ENCODE measurements at places on chromosomes 3 and 15.

DNA sequence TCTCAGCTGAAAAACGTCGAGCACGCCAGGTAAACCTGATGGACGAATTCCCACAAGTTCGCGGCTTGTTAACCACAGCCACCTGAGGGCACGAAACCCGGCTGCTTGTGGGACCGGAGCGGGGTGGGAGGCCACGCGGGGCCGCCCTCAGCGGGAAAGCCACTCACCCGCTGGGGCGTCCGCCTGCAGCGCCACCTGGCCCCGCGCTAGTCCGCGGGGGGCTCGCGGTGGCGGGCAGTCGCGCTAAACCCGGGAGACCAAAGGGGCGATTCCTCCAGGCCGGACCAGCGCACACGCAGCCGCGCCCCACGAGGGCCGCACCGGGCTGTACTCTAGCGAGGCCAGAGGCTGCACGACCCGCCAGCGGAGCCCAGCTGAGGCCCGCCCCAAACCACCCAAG is 15.7 kb upstream of the CFAP161 start:
- DNase-seq: no peak

- no peak for DNase-seq
Observed at GRCh38 chr3:153138276-153139210, 23.5 kb upstream of the RAP2B start.

DNA sequence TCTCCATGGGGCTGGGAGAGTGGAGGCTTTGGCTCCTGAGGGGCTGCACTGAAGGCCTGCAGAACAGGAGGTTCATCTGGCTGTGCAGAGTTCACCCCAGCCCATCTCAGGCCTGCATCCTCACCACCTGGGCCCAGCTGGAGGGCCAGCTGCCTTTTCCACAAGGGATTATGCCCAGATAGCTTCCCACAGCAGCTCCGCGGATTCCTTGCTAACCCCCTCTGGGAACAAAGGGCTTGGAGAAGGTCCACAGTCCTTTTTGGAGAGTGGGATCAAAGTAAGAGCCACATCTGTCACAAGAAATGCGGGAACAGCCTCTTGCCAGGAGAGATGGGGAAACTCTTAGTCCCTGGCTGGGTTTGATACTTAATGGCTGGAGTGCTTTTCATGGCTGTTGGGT is 164.7 kb upstream of the RGMA start:
- DNase-seq: no peak

GRCh38 chr3:49277383-49277775 is 347 bp upstream of the C3orf62 start:
- no peak for DNase-seq

- no peak for DNase-seq
Observed at GRCh38 chr3:140529096-140529495, 148.8 kb upstream of the TRIM42 start.

DNA sequence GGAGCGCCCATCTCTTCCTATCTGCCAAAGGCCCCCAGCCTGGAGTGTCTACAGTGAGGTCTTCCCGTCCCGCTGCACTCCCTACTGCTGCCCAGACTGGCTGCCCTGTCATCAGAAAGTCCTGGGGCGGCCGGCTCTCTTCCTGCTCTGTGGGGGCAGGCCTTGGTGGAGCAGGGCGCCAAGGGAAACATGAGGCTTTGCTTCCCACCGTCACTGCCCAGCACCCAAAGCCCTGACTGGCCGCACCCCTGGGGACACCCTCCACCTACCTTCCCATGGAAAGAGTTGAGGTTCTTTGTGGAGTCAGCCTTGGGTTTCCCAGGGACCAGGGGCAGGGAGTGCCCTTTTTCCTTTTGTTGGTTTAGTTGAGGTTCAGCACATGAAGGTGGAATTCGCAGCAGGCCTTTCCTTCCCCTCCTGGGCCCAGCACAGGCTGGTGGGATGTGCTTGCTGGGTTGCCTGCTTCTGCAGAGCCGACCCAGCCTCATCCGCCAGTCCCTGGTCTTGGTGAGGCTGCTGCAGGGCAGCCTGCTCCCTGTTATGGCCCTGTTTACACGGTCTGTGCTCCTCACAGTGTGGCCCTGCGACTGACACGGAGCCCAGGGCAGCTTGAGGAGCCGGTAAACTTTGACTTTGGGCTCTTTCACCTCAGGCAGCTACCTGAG is 51.8 kb upstream of the PLXNA1 start:
- no peak for DNase-seq

- no peak for DNase-seq
Observed at GRCh38 chr3:122077293-122078234, 22.4 kb downstream of the CD86 start.

GRCh38 chr3:76958274-76958673 is 81.6 kb upstream of the ROBO2 start:
- DNase-seq: no peak

GRCh38 chr15:43118286-43118685 is 12.4 kb upstream of the UBR1 start:
- no peak for DNase-seq

GRCh38 chr3:129557548-129557894 is 14.5 kb downstream of the H1-8 start:
- DNase-seq: no peak

- no peak for DNase-seq
Observed at GRCh38 chr15:65558336-65558735, 28.1 kb downstream of the HACD3 start.

- no peak for DNase-seq
Observed at GRCh38 chr3:121705541-121705940, 44.0 kb downstream of the GOLGB1 start.

GRCh38 chr3:1506090-1506489 is 413.3 kb downstream of the CNTN6 start:
- no peak for DNase-seq

GRCh38 chr3:177611752-177612334 is 414.6 kb upstream of the TBL1XR1 start:
- no peak for DNase-seq

DNA sequence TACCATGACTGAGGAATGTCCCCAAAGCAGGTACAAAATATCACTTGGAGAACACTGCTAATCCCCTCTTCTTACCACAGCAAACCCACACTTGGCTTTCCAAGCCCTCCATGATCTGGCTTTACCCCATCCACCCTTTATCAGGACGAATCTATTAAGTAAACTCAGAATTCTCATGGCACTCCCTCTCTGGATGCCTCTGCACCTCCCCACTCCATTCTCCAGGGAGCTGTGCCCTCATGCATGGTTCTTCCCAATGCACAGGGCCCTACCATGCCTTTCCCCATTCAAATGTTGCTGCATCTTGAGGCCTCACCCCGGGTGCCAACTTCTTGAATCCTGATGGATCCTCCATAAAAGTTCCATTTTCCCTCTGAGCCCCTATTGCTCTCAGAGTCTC is 2.3 kb downstream of the LYZL4 start:
- no peak for DNase-seq

DNA sequence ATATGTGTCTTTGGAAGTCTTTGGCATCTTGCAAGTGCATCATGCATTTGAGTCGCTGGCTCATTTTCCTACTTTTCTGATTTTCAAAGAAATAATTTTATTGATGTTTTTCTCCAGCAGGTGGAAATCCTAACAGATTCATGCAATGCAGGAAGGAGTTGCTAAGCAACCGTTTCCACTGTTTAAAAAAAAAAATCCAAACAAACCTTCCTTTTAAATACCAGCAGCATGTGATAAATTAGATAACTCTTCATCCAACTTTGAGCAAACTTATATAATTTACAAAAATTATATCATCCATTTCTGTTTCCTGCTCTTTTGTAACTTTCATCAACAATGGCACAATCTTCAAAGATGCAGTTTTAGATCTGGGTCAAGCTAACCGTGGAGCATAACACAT is 364.1 kb downstream of the MFSD1 start:
- no peak for DNase-seq

- no peak for DNase-seq
Observed at GRCh38 chr15:100987143-100987542, 68.0 kb downstream of the LRRK1 start.

GRCh38 chr3:22843854-22844253 is 359.3 kb upstream of the UBE2E2 start:
- no peak for DNase-seq

- DNase-seq: no peak
Observed at GRCh38 chr3:50354186-50354764, 3.6 kb downstream of the CYB561D2 start.

- no peak for DNase-seq
Observed at GRCh38 chr15:93477188-93477587, 388.2 kb upstream of the RGMA start.

- DNase-seq: no peak
Observed at GRCh38 chr3:54421943-54422342, 299.6 kb downstream of the CACNA2D3 start.

- DNase-seq: no peak
Observed at GRCh38 chr3:31829826-31830426, 151.1 kb downstream of the OSBPL10 start.

GRCh38 chr3:21587894-21588293 is 163.1 kb downstream of the ZNF385D start:
- DNase-seq: no peak

DNA sequence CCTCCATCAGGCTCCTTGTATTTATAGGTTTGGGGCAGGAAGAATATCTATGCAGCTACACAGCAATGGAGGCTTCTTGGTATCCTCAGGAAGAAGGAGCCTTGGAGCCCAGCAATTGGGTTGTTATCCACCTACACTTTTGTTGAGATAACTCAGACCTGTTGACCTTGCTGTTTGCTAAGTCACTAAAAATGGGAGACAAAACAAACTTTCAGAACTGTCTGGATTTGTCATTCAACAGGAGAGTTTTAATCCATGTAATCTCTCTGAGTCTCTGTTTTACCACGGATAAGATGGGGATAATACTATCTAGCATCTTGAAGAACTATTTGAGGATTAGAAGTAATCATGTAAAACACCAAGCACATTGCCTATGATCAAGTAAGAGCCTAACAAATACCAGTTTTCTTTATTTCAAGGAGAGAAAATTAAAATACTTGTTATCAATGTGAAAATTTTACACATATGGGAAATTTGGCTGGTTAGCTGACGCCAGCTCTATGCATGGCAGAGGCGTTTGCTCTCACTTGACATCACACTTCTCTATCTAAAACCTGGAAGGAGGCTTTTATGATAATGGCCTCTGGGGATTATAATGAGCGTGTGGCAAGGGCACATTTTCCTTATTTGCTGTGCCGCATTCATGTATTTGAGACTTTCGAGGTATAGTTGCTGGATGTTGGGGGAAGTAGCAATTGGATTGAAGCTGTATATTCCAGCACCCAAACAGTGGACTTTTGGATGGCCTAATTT is 215.6 kb downstream of the PDCD6IP start:
- DNase-seq: no peak

GRCh38 chr3:43286841-43287499 is 630 bp downstream of the SNRK start:
- DNase-seq: peak; percentile 49

- no peak for DNase-seq
Observed at GRCh38 chr3:174863488-174863887, 4.4 kb downstream of the NAALADL2 start.

DNA sequence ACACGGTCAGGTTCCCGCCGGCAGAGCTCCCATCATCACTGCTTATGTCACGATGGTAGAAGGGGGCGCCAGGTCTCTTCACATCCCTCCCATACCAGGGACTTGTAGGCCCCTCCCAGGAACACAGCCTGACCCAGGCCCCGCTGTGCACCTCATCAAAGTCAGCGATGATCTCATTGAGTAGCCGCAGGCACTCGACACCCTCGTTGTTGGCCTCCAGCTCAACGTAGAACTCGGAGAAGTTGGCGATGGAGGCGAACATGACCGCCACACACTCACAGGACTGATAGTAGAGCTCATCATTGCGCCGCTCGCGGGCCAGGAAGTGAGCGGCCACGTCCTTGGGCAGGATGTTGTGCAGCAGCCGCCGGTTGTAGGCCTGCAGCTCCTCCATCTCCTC is 89.2 kb downstream of the SEC22A start:
- no peak for DNase-seq

DNA sequence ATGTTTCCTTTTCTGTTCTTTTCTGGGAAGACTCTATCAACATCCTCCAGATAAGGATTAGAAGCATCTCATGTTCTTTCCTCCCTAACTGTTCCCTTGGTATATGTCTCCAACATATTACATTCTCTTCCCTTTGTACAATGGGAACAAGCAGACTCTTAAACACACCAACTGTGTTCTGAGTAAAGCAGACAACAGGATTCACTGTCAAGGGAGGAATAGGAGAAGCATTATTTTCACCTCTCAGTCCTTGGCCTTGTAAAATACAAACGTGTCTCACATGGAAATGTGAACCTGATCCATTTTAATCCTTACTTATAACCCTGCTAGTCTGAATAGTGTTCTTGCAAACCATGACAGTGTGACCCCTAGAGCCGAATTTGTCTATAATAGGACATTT is 19.6 kb downstream of the GYG1 start:
- no peak for DNase-seq
